ENCODE measurements at places on chromosomes 6 and 20.

GRCh38 chr6:151376440-151376839 is 14.9 kb downstream of the ZBTB2 start:
- DNase-seq: no peak

DNA sequence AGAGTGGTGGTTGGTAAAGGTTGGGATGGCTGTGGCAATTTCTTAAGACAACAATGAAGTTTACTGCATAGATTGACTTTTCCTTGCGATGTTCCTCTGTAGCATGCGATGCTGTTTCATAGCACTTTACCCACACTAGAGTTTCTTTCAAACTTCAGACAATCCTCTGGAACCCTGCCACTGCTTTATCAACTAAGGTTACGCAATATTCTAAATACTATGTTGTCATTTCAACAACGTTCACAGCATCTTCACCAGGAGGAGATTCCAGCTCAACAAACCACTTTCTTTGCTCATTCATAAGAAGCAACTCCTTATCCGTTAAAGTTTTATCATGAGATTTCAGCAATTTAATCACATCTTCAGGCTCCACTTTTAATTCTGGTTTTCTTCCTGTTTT is 161.2 kb upstream of the NRSN1 start:
- DNase-seq: no peak

DNA sequence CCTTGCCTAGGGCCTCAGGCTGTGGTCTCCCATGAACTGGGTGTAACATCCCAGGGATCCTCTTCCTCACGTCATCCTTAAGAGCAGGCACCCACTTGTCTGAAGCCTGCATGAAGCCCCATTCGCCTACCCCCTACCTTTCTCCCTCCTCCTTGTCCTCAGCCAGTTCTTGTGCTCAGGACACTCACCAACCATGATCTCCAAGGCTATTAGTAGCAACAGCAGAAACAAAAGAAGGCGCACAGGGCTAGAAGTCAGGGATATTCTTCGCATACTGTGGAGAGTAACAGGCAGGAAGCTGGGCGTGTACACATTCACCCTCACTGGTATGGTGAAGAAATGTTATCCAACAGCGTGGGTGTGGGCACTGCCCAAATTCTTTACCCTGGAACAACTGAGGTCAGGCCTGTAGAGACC is 7.3 kb downstream of the RAET1E start:
- DNase-seq: no peak

- DNase-seq: no peak
These were observed 141.4 kb downstream of the MAFB start for GRCh38 chr20:40547483-40548091.

GRCh38 chr6:126718600-126719327 is 378.8 kb downstream of the CENPW start:
- peak; percentile 85 for DNase-seq

GRCh38 chr20:16821211-16822089 is 73.3 kb downstream of the OTOR start:
- DNase-seq: peak; percentile 53

DNA sequence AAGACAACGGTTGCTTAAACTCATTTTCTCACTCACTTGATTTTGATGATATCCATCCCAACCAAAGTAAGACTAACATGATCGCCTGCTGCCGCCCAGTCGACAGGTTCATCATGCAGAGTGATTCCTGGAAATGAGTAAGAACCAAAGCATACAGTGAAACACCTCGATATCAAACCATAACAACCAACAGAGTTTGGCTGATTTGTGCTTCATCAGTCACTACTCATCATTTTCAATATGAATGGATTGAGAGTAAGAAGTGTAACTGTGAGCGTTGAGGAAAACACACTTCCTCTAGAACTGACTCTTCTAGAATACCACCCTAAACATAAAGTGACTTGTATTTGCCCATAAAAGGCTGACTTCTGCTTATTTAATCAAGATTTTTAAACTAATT is 29.2 kb upstream of the ALDH8A1 start:
- DNase-seq: peak; percentile 80

DNA sequence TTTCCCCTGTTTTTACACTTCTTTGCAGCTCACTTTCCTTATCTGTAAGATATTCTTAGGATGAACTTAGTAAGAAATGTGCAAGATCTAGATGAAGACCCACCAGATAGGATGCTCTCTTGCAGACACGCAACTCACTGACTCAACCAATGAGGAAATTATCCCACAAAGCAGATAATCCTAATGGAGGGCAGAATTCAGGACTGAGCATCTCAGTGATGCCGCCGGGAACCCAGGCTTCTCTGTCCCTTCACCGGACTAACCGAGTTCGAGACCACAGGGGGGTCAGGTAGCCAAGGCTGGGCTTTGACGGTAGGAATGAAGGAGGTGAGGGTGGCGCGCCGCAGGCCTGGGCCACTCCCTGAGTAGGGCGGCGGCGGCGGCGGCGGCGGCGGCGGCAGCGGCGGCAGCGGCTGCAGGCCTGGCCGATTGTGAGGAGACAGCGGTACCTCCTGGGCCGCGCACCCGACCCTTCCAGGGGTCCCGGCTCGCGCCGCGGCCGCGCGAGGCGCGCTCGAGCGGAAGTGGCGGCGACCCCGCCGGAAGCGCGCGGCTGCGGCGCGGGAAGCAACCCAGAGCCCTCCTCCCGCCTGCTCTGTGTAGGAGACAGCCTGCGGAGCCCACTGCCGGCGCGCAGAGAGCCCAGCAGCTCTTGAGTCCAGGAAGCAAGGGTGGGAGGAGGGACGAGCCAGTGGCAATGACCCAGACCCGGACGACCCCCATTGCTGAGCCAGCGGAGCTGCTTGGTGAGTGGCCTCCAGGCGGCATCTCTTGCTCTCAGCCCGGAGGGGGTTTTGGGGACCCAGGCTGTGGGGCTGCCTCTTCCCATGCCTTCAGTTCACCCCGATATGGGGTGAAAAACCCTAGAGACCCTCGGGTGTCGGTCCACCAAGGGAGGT is at the start of gene KHDC1:
Gene KHDC1, minus strand, starts transcription at position 526 of the 899 bp plus-strand sequence. CDS start 20,679 bp downstream, outside the sequence.
- DNase-seq: peak; percentile 83

- DNase-seq: no peak
These were observed 118.6 kb downstream of the PLCB1 start for GRCh38 chr20:8250539-8251200.

- no peak for DNase-seq
These were observed 32.3 kb upstream of the PLCB4 start for GRCh38 chr20:9036593-9036992.

DNA sequence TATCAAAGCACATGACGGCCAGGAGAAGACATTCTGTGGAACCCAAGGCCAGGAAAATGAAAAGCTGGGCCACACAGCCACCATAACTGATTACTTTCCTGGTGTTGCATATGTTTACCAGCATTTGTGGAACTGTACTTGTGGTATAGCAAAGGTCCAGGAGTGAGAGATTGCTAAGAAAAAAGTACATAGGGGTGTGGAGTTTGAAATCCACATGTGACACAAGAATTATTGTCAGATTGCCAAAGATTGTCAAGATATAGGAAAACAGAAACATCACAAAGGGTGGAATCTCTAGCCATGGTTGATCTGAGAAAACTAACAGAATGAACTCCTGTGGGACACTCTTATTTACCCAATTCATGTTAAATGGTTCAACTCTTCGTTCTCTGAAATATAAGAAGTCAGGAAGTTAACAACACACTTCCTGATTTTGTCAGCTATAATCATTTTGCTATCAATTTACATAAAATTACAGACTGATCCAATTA is at the start of gene OR2B2:
Gene OR2B2, minus strand, starts transcription at position 441 of the 491 bp plus-strand sequence. Its CDS starts 77 bp downstream, at position 364.
- no peak for DNase-seq

DNA sequence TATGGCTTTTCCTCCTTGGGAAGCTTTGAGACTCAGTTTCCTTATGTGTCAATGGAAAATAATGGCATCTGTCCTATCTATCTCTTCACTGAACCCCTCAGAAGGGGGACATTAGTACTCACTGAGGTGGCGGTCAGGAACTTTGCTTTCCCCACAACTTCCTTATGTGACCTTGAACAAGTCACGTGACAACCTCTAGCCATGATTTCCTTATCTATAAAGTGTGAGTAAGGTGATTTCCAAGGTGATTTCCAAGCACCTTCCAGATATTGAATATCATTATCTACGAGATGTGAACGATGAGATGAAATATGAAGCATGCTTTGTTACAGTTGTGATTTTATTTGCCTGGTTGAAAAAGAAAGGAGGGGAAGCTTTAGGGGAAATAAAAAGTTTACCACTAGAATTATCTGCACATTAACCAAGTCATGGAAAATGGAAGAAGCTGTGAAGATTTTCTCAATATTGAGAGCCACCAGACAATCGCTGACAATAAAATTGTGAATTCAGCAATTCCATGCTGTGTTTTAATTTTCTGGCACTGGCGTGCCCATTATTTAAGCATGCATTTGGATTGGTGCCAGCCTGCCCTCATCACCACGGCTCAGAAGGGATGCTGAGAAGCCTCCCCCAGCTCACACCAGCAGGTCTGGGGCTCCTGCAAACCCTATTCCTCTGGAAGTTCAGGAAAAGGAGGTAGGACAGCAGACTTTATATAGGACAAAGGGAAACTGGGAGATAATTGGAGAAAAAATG is 255.3 kb downstream of the CD83 start:
- peak; percentile 4 for DNase-seq

- DNase-seq: no peak
These were observed 25.0 kb downstream of the TNXB start for GRCh38 chr6:32083812-32084768.

- no peak for DNase-seq
These were observed 496.3 kb downstream of the DHX35 start for GRCh38 chr20:39458452-39458851.

GRCh38 chr6:89411145-89412070 is 665 bp downstream of the RRAGD start:
- DNase-seq: peak; percentile 45

- no peak for DNase-seq
These were observed 29.0 kb upstream of the GRM4 start for GRCh38 chr6:34174846-34175399.

GRCh38 chr20:57936636-57937385 is 227.0 kb upstream of the PMEPA1 start:
- DNase-seq: no peak

DNA sequence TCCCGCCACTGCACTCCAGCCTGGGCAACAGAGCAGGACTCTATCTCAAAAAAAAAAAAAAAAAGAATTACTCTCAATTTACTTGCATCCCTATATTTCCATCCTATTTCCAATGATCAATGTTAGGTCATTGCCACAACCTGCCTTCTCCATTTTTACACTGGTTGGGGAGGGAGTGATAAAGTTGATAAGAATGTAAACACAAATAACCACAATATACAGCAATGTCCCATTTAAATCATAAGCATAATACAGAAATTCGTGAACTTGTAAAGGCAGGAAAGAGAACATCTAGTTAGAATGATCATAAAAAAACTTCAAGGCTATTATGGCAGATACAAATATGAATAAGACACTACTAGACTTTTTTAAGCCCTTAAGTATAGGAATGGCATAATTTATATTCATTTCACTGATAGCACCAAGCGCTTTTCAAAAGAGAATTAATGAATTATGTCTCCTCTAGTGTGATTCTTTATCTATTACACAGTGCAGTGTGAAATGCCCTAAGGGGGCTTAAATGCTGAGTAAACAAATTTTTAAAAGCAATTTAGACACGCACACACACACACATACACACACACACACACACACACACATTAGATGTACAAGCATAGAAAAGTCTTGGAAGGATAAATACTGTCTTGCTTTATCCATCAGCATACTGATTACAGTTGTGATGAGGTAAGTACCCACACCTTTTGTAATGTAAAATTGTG is 33.5 kb upstream of the RAB23 start:
- no peak for DNase-seq

GRCh38 chr20:23120936-23121750 is 35.0 kb upstream of the CD93 start:
- no peak for DNase-seq
